ENCODE measurements at places on chromosomes 13 and 19. TPM values are rescaled to one million over a fixed set of nuclear protein-coding genes. Genes with fewer than 3 reads are reported as not detected.

Gene CCDC169
- total RNA-seq: 0.17 TPM

Gene OLFM2
- total RNA-seq: 11.3 TPM

Gene CRLF1
- total RNA-seq: not detected

Gene PLPP2
- 0.22 TPM for total RNA-seq

Gene LRP3
- 0.08 TPM for total RNA-seq

Gene PRKCG
- total RNA-seq: 0.45 TPM

Gene KLF16
- total RNA-seq: 24.0 TPM

Gene SIGLEC12
- 1.1 TPM for total RNA-seq

Gene FLT3LG
- total RNA-seq: 348 TPM

Gene PPP1R13L
- total RNA-seq: 15.5 TPM

Gene ZNF709
- 2.4 TPM for total RNA-seq

Gene TMEM272
- 1.3 TPM for total RNA-seq

Gene IQCN
- 6.3 TPM for total RNA-seq

Data from activated CD4-positive, alpha-beta T cell treated with anti-CD3 and anti-CD28 coated beads, Interleukin-2, amount 10 ng/mL, durations not matched to agents 7 days and 5 days (primary cell).